Germinal center (tissue), 1 donor: ENCODE measurements at places on chromosomes 12 and 14.

DNA sequence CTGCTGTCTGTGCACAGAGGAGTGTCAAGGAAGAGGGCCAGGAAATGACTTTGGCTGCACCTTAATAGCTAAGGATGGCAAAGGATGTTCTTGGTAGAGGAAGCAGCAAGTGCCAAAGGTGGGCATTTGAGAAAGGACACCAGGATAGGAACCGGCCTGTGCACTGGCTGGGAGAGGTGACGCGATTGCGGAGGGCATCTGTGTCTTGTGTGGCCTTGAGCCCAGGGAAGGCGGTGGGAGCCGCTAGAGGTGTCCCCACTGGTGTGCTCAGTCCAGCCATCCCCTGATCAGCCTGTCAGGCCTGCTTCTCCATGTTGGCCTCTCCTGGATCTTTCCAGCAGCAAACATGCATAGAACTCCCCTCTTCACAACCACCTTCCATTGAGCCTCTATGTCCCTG, 30.2 kb downstream of the PAPLN start:
- DNase-seq = no peak

DNA sequence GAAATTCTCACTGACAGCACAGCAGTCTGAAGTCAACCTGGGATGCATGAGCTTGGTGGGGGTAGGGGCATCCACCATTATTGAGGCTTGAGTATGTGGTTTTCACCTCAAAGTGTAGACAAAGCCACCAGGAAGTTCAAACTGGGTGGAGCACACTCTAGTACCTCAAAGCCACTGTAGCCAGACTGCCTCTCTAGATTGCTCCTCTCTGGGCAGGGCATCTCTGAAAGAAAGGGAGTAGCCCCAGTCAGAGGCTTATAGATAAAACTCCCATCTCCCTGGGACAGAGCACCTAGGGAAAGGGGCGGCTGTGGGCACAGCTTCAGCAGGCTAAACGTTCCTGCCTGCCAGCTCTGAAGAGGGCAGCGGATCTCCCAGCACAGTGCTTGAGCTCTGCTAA, 143.0 kb downstream of the KITLG start:
- no peak for DNase-seq

GRCh38 chr12:120012067-120012621, 23.1 kb downstream of the BICDL1 start:
- peak; percentile 87 for DNase-seq

DNA sequence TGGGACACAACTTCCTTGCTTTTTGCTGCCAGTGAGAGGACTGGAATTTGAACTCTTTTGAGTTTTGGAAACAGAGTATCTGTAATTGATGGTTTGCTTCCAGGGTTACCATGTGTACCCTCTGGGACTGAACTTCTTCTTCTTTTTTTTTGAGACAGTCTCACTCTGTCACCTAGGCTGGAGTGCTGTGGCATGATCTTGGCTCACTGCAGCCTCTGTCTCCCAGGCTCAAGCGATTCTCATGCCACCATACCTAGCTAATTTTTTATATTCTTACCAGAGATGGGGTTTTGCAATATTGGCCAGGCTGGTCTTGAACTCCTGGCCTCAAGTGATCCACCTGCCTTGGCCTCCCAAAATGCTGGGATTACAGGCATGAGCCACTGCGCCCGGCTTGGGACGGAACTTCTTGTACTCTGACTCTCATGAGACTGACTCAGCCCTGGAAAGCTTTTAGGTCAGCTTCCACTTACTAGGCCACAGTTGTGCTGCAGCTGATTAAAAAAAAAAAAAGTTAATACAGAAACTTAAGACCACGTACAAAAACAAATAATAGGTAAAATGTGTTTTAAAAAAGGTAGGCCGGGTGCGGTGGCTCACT, 15.8 kb downstream of the SEL1L start:
- DNase-seq = no peak

GRCh38 chr14:61139006-61139599, 142.0 kb downstream of the TMEM30B start:
- DNase-seq = no peak

DNA sequence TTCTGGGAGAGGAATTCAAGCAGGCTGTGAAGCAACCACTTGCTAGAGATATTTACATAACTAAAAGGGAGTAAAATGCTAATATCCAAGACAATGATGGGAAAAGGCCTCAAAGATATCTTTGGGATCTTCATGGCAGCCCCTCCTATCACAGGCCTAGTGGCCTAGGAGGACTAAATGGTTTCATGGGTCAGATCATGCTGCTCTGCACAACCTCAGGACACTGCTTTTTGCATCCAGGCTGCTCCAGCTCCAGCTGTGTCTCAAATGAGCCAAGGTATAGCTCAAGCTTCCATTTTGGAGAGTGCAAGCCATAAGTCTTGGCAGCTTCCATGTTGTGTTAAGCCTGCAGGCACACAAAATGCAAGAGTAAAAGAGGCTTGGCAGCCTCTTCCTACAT, 195.6 kb upstream of the SSTR1 start:
- DNase-seq = no peak

DNA sequence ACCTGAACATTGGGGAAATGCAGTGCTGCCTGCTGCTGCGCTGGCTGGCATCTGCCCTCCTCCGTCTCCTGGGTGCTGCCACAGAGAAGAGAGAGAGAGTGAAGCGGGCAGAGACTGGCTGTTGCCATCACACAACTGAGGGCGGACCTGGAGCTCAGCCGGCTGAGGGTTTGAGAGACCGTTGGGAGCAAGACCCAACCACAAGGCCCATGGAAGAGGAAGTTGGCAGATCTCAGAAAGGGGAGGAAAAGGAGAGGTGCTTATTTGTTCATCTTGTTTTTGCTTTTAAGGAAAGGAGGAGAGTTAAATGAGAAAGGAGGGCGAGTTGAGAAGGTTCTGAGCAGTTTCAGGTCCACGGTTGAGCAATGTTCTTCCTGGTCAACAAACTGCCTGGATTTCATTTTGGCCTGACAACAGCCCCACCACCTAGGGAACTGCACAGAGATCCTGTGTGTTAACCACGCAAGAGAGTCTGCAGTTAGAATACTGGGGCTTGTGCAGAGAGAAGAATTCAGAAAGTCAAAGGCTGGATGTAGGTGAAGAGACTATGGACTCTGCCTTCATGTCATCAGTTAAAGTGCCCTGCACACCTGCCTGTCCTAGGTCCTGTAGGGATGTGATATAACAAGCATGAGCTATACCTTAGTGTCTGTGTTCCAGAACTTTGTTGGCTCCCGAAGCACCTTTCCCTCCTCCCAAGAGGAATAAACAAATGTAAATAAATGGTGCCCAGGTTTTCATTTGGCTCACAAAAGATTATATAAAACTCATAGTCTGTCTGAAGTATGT, 124.6 kb downstream of the ETV6 start:
- no peak for DNase-seq

GRCh38 chr14:104403421-104404220, 175.9 kb upstream of the C14orf180 start:
- DNase-seq = no peak

DNA sequence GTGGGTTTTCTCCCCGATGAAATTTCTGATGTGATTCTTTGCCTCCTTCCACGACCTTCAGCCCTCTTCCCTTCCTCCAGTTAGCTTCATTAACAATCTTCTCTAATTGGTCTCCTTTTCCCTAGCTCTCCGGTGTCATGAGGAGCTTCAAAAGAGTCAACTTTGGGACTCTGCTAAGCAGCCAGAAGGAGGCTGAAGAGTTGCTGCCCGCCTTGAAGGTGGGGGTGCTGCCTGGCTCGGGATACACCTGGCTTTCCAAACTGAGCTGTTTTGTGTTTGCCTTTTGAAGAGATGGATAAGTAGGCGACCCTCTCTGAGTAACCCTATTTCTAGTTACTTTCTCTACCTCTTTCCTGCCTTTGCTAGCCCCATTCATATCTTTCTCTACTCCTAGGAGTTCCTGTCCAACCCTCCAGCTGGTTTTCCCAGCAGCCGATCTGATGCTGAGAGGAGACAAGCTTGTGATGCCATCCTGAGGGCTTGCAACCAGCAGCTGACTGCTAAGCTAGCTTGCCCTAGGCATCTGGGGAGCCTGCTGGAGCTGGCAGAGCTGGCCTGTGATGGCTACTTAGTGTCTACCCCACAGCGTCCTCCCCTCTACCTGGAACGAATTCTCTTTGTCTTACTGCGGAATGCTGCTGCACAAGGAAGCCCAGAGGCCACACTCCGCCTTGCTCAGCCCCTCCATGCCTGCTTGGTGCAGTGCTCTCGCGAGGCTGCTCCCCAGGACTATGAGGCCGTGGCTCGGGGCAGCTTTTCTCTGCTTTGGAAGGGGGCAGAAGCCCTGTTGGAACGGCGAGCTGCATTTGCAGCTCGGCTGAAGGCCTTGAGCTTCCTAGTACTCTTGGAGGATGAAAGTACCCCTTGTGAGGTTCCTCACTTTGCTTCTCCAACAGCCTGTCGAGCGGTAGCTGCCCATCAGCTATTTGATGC, 797 bp downstream of the ESPL1 start:
- DNase-seq = no peak

DNA sequence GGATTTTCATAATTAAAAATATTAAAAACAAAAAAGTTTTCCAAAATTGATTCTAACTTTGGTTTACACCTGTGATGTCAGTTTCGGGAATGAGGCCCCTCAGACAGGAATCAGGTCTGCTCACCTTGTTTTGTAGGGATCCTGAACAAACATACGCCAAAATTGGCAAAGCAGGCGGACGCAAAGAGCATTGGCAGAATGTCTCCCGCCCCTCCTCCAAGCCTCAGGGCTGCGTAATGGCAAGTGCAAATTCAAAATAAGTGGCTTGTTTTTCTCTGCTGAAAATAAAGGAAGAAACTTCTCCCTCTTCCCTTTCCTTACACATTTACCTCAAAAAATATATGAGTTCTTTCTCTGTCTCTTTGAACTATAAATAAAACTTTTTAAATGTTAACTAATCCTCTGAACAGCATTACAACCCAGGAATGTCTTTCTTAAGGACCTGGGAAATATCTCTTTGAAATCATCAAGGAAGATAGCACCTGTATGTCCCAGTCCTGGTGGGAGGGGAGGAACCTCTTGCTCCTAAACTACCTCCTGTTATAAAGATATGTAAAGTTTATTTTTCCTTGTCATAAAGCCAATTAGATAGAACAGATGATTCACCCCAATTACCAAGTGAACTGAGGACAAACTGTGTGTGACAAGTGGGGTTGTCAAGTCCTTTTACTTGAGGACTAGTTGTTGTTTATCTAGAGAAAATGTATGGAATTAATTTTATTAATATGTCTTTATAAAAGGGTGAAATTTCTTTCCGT, 16.5 kb downstream of the OR6J1 start:
- no peak for DNase-seq

GRCh38 chr12:108642899-108643654, 9.4 kb upstream of the SELPLG start:
- DNase-seq = no peak

DNA sequence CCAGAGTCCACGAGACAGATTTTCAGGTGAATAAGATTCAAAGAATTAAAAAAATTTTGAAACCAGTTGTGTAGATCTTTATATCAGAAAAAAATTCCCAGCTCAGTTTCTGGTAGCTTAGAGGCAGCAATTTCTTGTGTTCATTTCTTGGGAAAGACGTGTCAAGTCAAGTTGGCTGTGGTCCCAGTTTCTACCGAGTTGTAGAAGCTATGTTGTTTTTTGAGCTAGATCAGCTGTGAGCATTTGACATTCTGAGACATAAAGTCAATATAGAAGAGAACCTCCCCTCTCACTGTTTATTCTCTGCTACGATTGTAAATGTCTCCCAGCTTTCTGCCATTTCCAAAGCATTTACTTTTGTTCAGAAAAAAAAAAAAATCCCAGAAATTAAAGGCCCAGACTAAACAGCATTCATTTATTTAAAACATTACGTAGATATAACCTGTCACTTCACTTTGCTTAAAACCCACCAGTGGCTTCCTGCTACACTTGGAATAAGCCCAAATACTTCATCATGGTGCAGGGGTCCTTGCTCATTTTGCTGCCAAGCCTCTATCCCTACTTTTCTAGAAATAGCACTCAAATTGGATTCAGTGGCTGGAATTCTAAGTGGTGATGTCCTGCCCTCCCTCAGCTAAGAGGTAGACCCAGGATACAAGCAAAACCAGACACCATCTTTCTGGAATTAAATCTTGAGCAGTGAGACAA, 20.6 kb upstream of the PYGL start:
- no peak for DNase-seq

GRCh38 chr12:108964371-108965352, 56.2 kb downstream of the SVOP start:
- DNase-seq = no peak

DNA sequence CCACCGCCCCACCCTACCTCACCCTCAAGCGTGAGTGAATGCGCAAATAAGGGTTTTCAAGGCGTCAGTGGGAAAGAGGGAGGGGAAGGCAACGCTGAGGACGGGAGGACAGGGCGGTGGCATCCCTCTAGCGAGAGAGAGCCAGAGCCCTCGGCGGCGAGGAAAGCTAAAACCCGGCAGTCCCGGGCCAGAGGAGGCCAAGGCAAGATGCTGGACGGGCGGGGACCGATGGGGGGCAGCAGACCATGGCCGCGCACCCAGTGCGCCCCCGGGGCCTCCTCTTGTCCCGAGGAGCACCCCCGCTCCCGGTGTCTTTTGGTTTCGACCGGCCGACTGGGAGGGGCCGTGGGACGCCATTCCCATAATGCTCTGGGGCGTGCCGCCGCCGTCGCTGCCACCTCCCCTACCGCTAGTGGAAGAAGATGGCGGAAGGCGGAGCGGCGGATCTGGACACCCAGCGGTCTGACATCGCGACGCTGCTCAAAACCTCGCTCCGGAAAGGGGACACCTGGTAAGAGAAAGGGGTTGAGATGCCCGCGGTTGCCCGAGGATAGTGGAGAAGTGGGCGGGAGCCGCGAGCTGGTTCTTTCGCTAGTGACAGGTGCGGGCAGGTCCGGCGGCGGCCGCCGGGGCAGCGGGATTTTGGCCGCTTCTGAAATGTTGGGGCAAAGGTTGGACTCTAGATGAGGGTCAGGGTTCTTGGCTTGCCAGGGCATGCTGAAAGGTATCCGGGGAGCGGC, at the start of gene USP15:
TSS of gene USP15 (plus strand) at position 412 of the 740 bp plus-strand sequence. CDS start at position 423, 11 bp downstream.
- DNase-seq = peak; percentile 90

DNA sequence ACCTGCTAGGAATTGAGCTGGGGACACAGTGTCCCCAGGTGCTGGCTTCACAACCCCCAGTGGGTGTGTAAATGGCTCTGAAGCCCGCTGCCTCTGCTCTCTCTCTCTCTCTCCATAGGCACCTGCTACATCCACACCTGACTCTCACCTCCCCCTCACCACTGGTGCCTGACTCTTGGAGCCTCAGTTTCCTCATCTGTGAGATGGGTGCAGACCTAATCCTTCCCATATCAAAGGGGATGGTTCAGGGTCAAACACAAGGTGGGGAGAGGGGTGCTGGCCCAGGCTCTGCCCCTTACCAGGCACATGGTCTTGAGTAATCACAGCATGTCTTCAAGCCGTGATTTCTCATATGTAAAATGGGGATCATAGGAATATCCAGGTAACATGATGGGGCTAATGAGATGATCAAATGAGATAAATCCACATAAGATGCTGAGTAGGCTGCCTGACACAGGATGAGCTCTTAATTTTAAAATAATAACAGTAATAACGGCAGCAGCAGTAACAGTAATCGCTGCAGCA, 37.6 kb downstream of the TESC start:
- no peak for DNase-seq

DNA sequence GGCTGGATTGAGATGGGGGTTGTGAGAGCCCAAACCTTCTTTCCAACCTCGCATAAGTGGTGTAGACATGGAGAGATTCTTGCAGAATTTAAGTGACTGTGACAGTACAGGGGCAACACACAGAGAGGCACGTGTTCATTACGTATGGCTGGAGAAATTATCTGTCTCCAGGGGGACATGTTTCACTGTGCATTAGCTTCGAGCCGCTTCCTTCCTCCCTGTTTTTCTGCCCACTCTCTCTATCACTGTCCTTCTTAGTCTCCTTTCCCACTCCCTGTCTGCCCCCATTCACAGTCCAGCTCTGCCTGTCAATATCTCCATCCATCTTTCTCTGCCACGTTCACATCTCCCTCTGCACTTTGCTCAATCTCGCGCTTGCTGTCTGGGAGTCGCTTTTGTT, 11.5 kb upstream of the C14orf93 start:
- DNase-seq = no peak
